ENCODE measurements at places on chromosomes 16 and 17.

GRCh38 chr16:78780808-78781207 lies 681.4 kb downstream of the WWOX start:
- no peak for DNase-seq

- DNase-seq: peak; percentile 23
Observed at GRCh38 chr16:27355610-27356009, 41.8 kb downstream of the IL4R start.

- no peak for DNase-seq
Observed at GRCh38 chr17:147796-148740, 10.7 kb downstream of the SCGB1C2 start.

DNA sequence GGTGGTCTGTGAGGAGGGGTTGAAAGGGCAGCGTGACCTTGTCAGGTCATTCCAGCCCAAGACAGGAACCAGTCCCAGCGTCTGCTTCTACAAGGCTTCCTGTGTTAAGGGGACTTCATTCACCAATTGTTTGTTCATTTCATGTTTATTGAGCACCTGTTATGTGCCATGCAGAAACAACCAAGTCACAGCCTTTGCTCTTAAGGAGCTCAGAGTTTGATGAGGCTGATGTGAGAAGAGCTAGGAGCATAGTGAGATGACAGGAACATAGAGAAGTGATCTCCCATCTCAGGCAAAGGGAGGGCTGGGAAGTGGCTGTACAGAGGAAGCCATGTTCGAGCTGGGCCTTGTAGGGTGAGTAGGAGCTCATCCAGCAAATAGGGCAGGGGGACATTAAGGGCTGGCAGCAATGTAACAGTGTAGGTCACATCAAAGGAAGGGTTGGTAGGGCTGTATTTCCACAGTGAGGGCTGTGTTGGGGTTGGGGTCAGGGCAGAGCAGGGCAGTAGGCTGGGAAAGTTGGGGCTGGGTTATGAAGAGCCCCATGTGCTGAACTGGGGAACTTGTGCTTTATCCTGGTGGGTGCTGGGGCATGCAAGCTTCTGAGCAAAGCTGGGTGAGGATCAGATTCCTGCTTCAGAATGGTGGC lies 79.8 kb downstream of the ARHGAP23 start:
- no peak for DNase-seq

- DNase-seq: peak; percentile 63
Observed at GRCh38 chr17:38867179-38867967, 2.5 kb upstream of the LASP1 start.

DNA sequence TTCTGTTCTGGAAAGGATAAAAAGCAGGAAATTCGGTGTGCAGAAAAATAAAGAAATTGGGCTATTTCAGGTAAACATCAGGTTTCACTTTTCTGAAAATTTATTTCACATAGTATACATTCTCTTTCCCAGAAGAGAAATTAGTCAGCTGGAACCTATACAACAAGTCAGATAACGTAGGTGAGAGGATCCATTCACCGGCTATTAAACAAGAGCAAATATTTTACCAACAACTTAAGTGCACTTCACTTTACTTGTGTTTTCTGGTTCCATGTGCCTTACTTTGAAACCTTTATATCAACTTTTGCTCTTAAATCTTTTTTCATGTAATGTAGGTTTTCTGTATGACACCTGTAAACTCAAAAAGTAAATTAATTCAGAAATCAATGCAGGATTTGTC lies 839.7 kb downstream of the CDH11 start:
- DNase-seq: no peak

DNA sequence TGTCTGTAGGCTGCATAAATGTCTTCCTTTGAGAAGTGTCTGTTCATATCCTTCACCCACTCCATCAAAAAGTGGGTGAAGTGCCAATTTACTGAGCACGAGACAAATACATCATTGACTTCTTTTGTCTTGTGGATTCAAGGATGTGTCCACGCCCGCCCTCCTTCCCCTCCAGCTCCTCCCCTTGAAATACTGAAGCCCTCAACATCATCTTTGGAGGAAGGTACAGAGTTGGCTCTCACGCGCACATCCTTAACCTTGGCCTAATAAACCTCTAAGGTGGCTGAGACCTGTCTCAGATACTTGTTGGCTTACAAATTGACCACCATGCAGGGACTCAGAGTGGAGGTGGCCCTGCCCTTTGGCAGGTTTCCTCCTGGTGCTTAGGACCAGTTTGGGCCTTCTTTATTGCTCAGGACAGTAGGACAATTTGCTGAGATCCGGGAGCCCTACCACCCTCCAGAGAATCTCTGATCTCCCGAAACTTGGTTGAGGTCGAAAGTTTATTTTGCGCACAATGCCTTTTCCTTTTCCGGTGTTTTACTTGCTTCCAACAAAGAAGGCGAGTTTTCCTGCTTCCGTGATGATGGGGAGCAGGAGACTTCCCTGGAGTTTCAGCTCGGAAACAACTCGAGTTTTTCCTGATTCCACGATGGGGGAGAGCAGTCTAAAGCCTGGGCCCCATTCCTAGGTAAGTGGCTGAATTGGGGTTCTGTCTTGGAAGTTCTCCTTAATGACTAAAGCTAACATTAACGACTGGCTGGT lies 14.1 kb upstream of the CDK10 start:
- DNase-seq: no peak

- DNase-seq: no peak
Observed at GRCh38 chr17:8257801-8258200, 8.7 kb downstream of the PFAS start.

- no peak for DNase-seq
Observed at GRCh38 chr17:28324781-28325180, 5.8 kb downstream of the TMEM97 start.

- DNase-seq: no peak
Observed at GRCh38 chr17:17538417-17539391, 42.5 kb upstream of the RASD1 start.
